ENCODE measurements at places on chromosomes 3 and 15.
A peak's percentile ranks its signal among the peaks of the same experiment; 100 is the strongest.

- no peak for DNase-seq
Measured at GRCh38 chr3:137642831-137643230, 121.3 kb upstream of the SOX14 start.

DNA sequence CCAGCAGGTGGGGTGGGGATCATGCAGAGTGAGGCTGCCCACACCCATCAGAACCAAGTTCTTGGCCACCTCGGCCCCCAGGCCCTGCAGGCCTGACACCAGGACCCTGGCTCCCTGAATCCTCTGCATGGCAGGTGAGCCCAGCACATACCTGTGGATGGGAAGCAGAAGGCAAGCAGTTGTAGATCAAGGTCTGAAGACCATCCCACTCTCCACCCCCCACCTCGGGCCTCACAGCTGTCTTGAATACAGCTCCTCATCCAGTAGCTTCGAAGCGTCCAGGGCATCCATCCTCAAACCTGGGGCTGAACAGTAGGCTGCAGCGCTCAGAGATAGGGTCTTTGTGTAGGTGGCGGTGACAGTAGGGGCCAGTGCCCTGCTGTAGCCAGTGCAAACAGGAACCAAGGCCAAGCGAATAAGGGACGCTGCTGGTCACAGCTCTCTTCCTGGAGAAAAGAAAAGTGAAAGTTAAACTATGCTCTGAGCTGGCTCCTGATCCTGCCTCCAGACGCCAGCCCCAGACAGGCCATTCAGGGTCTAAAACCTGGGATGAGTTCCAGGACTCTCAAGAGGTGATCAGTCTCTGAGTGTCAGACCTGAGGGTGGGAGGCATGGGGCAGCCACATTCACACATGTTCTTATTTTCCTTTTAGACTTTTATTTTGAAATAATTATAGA lies at the start of gene UBA7:
TSS of gene UBA7 (minus strand) at position 457 of the 678 bp plus-strand sequence. CDS start at position 291, 166 bp downstream.
- DNase-seq = peak; percentile 17

DNA sequence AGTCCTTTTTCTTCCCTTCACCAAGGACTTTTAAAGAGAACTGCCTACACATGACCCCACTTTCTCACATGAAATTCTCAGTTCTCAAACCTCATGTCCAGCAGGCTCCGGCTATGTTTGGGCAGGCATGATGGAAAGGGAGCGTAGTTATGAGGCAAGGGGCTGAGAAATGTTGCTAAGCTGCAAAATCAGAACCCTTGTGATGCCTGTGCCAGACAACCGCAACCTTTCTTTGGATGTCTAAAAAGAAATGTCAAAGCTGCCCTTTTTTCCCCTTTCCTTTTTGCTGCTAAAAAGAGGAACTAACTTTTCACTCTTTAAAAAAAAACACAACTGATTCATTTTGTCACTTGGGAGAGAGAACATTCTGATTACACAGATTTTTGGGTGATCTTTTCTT lies 19.2 kb downstream of the GNB4 start:
- DNase-seq = no peak

DNA sequence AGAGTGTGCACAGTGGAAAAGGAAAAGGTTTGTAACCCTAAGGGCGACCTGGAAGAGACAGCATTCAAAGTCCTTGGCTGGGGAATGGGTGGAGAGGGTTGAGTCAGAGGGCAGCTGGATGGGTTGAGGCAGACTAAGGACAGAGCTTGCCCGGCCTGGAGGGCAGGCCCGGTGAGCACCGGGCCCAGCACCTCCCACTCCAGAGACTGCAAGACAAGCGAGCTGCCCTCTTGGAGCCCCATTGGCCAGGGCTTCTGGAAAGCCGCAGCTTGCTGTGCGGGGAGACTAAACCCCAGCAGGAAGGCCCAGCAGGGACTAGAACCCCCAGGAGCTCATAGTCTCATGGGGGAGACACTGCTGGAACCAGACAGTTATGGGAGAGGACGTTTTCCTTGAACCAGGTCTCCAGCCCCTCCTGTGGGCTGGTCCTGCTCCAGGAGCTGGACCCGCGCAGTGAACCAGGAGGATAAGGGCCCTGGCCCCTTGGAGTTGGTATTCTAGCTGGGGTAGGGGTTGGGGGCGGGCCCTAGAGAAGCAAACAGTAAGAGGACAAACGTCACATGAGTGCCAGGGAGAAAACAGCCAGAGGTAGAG lies 59.1 kb downstream of the RGMA start:
- DNase-seq = no peak

DNA sequence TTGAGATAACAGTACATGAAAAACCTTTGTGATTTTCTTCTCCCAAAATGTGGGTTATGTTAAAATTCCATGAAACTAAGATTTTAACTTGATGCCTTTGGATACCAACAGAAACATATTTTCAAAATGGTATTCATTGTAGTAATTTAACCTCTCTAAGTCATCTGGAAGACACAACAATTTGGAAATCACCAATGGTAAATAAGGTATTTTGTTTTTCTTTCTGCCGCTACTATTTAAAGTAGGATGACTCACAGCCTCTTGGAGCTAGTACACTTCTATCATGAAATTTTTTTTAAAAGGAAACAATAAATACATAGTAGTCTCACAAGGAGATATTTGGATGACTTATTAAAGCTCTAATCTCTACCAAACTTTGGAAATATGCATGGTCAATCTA lies 291.6 kb upstream of the VEPH1 start:
- DNase-seq = no peak

DNA sequence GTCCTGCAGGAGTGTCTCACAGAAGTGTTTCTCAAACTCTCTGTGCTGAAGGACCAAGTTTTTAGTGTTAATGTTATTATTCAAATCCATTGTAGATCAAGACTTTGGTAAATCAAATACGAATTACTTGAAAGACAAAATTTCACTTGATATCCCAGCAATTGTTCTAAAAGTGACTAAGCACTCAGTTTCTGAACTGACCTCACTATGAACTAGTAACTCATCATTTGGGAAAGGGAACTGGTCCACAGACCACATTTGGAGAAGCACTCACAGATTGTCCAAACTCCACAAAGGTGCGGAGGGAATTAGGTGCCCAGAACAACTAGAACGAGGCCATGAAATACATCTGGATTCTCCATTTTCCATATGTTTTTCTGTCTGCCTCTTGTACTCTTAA lies 25.6 kb downstream of the FAM43A start:
- DNase-seq = no peak

GRCh38 chr3:105187344-105187743 lies 179.4 kb upstream of the ALCAM start:
- DNase-seq = no peak

- peak; percentile 14 for DNase-seq
Measured at GRCh38 chr15:64774629-64775493, 528 bp downstream of the RBPMS2 start.

- DNase-seq = no peak
Measured at GRCh38 chr3:139934613-139935015, 371 bp upstream of the CLSTN2 start.

- DNase-seq = no peak
Measured at GRCh38 chr3:186569779-186570095, 783 bp upstream of the DNAJB11 start.

DNA sequence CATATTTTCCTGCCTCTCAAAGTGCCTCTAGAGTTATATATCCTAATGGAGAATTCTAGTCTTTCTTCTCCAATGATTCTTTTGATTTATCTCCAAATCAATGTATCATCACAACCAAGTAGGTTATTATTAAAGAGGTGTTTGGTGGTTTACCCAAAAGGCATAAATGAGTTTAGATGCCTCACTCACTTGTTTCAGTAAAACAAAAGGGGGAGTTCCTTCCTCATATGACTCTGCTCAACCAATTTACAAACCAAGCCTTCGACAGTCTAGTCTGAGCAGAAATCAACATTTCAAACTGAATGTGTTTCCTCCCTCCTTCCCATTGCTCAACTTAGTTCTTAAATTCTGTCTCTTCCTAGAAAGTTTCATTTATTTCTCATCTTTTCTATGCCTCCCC lies 116.5 kb downstream of the TNIK start:
- DNase-seq = no peak

DNA sequence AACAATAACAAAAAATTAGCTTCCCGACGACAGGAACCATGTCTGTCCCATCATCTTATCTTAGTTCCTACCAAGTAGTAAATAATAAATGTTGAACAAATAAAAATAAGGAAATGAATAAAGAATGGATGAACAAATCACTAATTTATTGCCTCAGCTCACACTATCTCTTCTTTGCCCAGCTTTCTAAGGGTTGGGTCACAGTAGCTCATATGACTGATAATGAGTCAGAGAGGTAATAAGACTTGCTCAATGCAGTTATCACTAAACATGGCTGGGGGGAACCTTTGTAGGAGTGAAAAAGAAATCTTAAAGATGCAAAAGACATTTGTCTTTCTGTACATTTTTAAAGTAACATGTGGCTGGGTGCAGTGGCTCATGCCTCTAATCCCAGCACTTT lies 182.2 kb downstream of the WDR76 start:
- DNase-seq = no peak

GRCh38 chr3:142115867-142116668 lies 33.3 kb downstream of the TFDP2 start:
- no peak for DNase-seq

DNA sequence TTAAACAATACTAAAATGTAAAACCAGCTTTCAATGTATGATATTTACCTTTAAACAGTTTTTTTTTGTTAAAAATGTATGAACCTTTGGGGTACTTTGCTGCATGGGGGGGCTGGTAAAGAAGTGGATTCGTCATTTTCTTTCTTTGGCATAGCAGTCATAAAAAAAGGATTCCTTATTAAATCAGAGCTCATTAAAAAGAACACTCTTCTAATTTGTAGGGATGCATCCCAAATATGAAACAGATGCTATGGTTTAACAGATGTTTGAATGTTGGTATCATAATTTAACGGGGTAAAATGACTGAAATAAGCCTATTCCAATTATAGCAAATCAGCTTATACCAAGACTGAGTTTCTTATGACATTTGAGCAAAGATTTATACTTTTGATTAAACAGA lies 234.4 kb downstream of the BBX start:
- DNase-seq = no peak

- no peak for DNase-seq
Measured at GRCh38 chr3:24182756-24183155, 237.7 kb downstream of the NR1D2 start.

DNA sequence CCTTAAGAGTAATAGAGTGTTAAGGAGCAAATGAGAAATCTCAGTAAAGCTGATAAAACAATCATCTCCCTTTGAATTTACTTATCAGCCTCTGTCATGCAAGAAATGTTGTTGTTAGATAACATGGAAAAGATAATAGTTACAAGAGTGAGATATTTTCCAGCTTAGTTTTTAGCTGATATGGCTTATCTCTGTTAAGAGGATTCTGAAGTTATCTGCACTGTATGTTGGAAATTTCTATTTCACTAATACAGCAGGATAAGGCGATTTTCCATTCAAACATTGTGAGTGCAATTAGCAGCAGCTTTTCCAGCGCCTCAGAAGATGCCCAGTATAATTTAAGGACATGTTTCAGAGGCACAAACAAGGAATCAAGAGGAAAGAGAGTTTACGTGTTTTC lies 262.9 kb downstream of the CNTN6 start:
- no peak for DNase-seq

Data from activated CD4-positive, alpha-beta T cell treated with anti-CD3 and anti-CD28 coated beads for 4 hours (primary cell).